Bone marrow (tissue), 2 donors: ENCODE measurements at places on chromosomes 4 and X.
A peak's percentile ranks its signal among the peaks of the same experiment; 100 is the strongest.

DNA sequence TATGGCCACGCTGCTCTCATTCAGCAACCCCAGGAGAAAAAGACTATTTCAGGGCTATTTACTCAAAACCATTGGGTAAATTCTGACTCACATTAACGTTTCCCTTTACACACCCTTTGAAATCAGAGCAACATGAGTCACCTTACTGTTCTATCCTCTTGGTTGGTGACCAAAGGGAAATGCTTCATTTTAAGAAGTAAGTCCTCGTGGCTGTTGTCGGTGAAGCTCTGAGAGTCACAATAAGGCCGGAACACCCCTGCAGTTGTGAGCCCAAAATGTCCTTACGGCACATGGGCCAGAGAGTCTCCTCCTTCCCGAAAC lies 56.3 kb upstream of the SPRY1 start:
- DNase-seq, result peak; percentile 9

DNA sequence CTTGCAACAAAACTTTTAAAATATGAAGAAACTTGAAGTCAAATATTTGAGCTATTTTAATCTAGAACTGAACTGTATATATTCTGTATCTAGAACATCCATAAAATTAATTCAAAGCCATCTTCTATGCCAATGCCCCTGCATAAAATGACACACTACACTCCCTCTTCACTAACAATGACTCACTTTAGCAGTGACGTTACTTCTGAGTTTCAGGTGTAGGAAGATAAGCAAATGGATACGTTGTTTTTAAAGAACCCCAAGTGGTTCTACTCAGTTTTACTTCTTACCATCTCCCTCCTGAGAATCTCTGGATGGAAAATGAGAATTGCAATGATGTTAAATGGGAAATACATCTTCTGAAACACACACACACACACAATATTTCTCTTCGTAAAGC lies 45.2 kb downstream of the CXXC4 start:
- DNase-seq, result no peak

- DNase-seq, result no peak
Observed at GRCh38 chr4:161894014-161894413, 269.8 kb downstream of the FSTL5 start.

- DNase-seq, result no peak
Observed at GRCh38 chr4:15164571-15164970, 162.3 kb downstream of the CPEB2 start.

- no peak for DNase-seq
Observed at GRCh38 chrX:26253526-26253925, 37.6 kb downstream of the MAGEB5 start.

DNA sequence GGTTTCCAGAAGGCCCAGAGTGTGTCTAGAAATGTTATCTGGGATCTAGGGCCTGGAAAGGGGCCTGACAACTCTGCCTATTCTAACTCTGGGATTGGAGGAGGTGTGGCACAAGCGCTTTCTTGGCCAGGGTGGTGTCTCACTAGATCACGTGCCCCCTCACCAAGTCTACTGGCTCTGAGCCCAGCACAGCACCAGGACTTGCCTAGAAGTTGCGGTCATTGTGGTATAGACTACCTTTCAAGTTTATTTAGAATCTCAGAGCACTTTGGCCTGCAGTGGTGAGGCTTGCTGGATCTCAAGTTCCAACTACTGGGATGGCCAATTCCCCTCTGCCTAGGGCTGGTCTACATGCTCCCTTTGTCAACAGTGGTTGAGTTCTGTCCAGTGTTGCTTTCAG lies 223.3 kb upstream of the MAGEB2 start:
- DNase-seq, result no peak

- no peak for DNase-seq
Observed at GRCh38 chr4:104915864-104916263, 230.8 kb upstream of the TET2 start.

DNA sequence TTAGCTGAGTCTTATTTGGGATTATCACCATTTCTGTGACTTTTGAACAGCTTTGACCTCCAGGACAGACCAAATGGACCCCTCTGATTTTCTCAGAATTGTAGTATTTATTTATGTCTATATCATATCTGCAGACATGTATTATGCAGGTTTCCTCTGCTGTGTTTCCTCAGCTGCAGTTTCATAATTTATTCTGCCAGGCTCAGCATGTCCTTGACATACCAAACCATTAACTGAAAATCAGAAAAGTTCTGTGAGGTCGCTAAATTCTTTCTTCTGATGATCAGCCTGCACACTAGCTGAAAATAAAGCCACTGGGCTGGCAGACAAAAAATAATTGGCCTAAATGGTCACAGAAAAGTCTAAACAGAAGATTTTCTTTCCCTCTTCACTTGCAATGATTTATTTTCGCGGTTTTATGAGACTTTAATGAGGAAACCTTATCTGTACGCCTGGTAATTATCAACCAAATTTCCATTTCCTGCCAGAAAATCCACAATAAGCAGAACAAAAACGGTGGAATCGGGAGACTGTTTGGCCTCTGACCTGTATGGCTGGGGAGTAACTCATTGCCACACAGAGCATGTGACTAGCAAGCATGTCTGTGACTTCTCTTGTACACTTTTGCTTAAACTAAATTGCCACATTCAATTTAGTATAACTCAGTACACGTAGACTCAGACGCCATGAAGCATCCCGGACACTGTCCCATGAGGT lies 150.9 kb downstream of the ENPP6 start:
- no peak for DNase-seq

- DNase-seq, result no peak
Observed at GRCh38 chrX:103441878-103442535, 65.7 kb downstream of the BEX3 start.

- DNase-seq, result no peak
Observed at GRCh38 chr4:122731676-122732075, 828 bp upstream of the BBS12 start.

GRCh38 chrX:129965166-129965565 lies 17.3 kb upstream of the BCORL1 start:
- DNase-seq, result no peak

DNA sequence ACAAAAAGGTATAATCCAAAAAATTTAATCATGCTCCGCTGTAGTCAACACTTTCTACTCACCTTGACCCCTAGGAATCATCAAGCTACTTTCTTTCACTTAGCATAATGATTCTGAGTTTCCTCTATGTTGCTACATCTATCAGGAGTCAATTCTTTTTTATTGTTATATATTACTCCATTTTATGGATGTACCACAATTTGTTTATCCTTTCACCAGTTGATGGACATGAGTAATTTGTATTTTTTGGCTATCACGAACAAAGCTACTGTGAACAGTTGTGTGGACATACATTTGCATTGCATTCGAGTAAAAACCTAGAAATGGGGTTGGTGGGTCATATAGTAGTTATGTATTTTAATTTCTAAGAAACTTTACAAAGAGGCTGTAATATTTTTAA lies 102.9 kb downstream of the PRSS12 start:
- DNase-seq, result no peak
